ENCODE measurements at places on chromosomes 2 and 18.
A peak's percentile ranks its signal among the peaks of the same experiment; 100 is the strongest.

DNA sequence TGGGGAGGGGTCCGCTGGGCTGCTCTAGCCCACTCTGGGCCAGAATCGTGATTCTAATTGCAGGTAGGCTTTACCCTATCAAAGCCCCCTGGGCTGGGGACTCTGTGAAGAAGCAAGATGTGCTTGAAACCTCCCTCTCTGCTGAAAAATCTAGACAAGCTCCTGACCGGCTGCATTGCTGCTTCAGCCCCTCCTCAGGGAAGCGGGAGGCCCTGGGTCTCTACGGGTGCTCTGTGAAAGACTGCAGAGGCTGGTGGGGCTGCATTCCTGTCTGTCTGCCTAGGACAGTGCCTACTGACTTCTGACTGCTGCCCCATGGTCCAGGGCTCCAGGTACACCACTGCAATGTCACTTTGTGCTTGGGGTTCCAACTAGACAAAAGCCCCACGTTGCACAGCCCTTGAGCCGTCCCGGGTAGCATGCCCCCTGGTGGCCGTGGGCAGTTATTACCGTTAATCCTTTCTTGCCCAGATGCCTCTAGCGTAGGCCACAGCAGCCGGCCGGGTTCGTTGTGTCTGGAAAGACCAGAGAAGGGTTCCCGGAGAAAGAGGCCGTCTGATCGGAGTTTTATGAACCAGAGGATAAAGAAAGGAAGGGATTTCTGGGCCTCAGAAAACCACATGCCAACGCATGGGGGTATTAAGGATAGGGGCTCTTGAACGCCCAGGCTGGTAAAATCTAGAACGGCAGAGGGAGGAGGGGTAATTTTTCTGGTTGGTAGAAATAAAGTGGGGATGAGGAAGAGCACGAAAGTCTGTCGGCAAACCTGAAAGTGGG is 15.9 kb upstream of the C1QL2 start:
- peak; percentile 75 for DNase-seq

DNA sequence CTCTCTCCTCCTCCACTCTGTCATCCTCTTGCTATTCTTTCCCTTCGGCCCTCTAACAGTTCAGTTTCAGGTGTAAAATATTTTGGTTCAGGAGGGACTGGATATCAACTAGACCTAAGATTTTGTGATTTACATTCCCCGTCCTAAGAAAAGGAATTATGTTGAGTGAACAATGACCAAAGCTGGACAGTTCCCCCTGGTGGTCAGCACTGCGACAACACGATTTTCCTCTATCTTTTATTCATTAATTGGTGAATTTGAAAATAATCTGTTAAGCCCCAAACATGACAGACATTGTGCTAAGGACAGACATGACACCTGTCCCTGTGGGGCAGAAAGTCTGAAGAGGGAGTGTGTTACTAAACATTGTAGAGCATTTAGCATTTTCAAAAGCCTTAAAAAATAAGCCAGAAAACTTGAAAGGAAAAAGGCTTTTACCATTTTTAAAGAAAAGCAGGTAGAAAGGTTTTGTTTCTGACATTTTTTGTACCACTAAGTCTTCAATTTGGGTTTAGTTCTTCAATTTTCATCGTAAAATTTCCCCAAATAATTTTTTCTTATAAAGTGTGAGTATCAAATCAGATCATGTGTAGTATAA is 28.4 kb upstream of the GTF2A1L start:
- peak; percentile 17 for DNase-seq

- no peak for DNase-seq
These were observed 35.0 kb upstream of the DOK6 start for GRCh38 chr18:69365658-69366057.

DNA sequence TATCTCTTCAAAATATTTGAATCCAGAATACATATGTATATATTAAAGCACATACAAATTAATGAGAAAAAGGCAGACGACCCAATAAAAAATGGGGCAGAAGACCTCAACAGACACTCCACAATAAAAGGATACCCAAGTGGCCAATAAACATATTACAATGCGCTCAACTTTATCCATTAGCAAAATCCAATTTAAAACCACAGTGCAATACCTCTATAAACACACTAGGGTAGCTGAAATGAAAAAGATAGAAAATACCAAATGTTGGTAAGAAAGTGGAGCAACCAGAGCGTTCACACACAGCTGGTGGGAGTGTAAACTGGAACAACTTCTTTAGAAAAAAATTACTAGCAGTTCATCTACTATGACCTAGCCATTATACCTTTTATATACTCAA is 75.3 kb downstream of the CCDC148 start:
- DNase-seq: no peak

All from inflammatory macrophage treated with lipopolysaccharide for 1 hour (primary cell).